Sciatic nerve (tissue), 2 donors: ENCODE measurements at places on chromosomes 4 and X. TPM values are rescaled to one million over a fixed set of nuclear protein-coding genes. Genes with fewer than 3 reads are reported as not detected.

Gene USP51
- 3.6 TPM for total RNA-seq

GRCh38 chr4:25063116-25063515 lies 32.4 kb upstream of the LGI2 start:
- no peak for DNase-seq

- DNase-seq, result no peak
Observed at GRCh38 chrX:72169008-72169728, 12.4 kb upstream of the PIN4 start.

DNA sequence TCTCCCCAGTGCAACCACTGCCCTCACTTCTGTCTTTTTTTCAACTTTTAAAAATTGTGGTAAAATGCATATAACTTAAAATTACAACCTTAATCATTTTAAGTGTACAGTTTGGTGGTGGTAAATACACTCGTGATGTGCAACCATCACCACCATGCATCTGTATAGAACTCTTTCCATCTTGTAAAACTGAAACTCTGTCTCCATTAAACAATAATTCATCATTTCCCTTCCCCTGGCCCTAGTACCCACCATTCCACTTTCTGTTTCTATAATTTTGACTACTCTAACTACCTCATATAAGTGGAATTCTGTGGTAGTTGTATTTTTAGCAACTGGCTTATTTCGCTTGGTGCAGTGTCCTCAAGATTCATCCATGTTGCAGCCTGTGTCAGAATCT lies 6.8 kb upstream of the CTBP1 start:
- DNase-seq, result no peak

- peak; percentile 19 for DNase-seq
Observed at GRCh38 chr4:8741513-8742226, 130.0 kb downstream of the HMX1 start.

GRCh38 chrX:137926090-137926489 lies 360.2 kb downstream of the ZIC3 start:
- no peak for DNase-seq
